A549 treated with dexamethasone at 1 μM for 4 hours (cell line): ENCODE measurements at places on chromosomes 4 and X. TPM values are rescaled to one million over a fixed set of nuclear protein-coding genes. Genes with fewer than 3 reads are reported as not detected.

MID2 gene
- 6.8 to 11.1 TPM (median 9.5 TPM) in 5 replicates for total RNA-seq

CLDN2 gene
- 5.8 to 8.3 TPM (median 7.8 TPM) in 5 replicates for total RNA-seq

GNRHR gene
- total RNA-seq, result not detected in 5 replicates

FGF2 gene
- 27.3 to 61.3 TPM (median 49.2 TPM) in 5 replicates for total RNA-seq

TMEM154 gene
- 0.03 to 0.20 TPM (median 0.09 TPM) in 4 of 5 replicates, not detected in the other for total RNA-seq
